ENCODE measurements at places on chromosomes 4 and X.

DNA sequence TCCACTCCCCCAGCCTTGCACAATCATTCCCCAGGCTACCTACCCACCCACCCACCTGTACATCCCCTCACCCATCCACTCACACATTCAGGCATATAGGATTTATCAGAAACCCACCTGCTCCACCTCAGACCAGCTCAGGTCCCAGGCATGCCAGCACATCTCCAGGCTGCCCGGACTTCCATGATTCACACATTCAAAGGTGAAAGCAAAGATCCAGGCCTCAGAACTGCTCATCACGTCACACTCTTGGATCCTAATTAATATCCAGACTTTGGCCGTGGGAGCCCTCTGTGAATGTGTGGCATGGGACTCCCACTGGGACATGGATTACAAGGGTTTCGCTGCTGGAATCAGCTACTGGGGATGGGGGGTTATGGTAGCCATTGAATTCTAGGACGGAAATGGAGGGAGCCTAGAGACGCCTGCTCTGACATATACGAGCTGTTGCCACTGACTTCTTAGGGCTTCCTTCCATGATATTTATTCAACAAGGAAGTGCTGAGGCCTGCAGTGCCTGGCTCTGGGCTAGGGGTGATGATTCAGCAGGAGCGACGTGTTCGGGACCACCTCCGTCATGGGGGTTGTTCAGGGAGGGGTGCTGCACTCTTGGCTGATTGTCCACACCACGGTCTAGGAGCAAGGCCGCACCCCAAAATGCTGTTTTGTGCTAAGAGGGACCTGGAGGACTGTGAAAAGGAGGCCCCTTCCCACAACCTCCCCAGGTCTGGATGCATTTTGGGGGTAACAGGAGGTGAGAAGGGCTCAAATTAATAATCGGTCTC, 56.9 kb upstream of the ADRA2C start:
- DNase-seq: no peak

- no peak for DNase-seq
Measured at GRCh38 chr4:76470064-76470463, 35.0 kb downstream of the SHROOM3 start.

- DNase-seq: no peak
Measured at GRCh38 chr4:150997141-150997540, 17.9 kb downstream of the LRBA start.

GRCh38 chr4:74503580-74503979, 58.6 kb downstream of the AREG start:
- no peak for DNase-seq

- DNase-seq: no peak
Measured at GRCh38 chrX:102593367-102593766, 5.9 kb upstream of the ARMCX5 start.

DNA sequence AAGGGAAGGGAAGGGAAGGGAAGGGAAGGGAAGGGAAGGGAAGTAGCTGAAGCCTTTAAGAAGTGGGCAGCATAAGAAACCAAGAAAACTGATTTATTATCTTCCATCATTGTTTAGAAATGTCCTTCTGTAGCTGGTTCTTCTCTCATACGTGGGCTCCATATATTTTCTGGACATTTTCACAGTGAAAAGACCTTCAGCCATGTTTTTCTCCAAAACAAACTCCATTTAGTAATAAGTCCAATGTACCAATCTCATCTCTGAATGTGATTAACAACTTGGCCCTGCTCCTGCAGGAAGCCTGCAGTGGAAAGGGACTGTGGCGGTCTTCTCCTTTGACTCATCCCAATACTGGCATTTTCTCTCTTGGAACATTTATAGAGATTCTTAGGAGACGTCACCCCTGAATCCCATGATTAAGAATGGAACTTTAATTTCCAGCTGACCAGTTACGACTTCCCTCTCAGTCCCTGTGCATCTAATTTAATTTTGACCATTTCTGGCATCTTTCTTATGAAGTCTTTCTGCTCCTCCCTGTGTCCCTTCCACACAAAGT, 96.6 kb upstream of the GUCY1A1 start:
- no peak for DNase-seq

- DNase-seq: no peak
Measured at GRCh38 chr4:156377036-156377710, 423.5 kb upstream of the CTSO start.

DNA sequence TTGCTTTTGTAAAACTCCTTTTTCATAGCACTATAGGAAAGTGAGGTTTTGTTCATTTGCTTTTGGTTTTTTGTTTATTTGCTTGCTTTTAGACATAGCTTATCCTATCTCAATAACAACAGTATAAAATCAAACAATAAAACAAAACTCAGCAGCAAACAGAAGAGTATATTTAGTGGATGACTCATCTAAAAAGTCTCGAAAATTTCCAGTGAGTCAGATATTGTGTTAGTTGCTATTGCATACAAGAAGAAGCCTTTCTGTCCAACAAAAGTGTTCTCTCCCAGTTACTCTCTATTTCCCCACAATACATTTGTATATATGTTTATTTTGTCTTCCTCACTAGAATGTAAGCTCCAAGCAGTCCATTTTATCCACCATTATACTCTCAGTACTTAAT, 36.0 kb upstream of the NPNT start:
- no peak for DNase-seq

DNA sequence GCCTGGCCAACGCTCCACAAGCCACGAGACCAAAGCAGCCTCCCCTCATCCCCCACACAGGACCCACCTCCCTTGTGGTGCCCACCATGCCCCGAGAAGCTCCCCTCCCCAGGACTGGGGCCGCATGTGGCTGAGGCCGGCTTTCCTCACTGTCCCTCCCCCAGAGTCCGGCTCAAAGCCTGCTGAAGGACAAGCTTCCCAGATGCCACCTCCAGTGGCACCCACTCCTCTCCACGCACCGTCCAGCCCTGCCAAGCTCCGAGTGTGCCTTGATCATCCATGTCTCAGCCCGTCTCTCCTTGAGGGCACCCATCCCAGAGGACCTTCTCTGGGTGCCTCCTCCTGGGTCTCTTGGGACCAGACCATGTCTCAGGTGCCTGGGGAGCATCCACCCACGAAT, 58.8 kb upstream of the MXD4 start:
- no peak for DNase-seq

DNA sequence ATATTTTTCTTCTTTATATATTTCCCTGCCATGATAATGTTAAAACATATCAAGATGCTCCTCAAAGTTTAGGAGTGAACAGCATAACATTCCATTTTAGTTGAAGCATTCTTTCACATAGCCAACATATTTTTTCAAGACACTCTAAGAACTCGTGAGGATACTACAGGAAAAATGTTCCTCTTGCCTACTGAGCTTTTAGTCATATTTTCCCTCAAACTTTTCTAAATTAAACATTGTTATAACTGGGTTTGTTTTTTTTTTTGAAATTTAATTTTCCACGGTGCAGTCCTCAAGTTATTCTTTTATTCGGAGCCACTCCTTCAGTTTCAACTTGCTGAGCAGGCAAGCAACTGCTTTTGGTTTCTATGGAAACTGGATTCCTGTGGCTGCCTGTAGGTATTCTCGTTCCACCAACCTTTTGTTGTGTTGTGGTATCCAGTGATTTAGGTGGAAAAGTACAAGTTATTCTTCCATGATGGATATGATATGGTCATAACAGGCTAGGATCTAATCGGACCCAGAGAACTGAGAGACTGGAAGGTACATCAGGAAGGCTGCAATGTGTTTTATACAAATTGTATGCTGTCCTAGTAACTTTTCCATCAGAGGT, 248.0 kb downstream of the TRIML1 start:
- no peak for DNase-seq

- no peak for DNase-seq
Measured at GRCh38 chrX:17933856-17934255, 72.8 kb upstream of the RAI2 start.

DNA sequence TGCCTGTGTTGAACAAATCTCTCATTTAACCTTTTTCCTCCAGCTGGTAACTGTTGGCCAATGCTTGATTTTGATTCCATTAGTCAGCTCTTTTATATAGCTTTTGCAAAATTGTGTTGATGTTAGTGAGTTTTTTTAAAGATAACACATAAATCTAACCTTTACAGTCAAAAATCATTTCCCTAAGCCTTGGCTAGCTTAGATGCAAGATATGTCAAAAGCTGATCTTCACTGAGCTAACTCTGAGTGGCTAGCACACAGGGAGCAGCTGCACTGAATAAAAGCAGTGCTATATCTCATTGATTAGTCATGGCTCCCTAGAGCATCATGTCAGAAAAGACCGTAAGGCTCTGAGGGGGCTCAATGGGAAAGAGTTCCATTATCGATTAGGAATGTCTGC, 78.7 kb downstream of the PPARGC1A start:
- DNase-seq: no peak

DNA sequence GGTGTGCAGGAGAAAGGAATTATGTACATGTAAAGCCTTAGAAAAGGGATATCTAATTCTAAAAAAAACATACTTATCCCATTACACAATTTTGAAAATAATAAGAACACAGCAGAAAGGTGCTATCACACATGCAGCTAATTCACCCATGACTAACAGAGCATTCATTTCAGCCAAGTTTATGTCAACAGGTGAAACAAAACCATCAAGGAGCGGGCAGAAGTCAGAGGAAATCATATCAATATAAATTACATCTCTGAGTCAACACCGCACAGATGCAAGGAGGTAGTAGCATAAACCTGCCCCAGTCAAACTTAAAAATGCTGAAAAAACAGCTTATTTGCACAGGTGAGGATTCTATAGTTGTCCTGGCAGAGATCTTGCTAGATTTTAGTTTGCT, 197.9 kb downstream of the PRDM5 start:
- no peak for DNase-seq

GRCh38 chr4:148778980-148779675, 336.9 kb upstream of the NR3C2 start:
- DNase-seq: no peak

- no peak for DNase-seq
Measured at GRCh38 chrX:11267425-11267824, 25.8 kb upstream of the AMELX start.

DNA sequence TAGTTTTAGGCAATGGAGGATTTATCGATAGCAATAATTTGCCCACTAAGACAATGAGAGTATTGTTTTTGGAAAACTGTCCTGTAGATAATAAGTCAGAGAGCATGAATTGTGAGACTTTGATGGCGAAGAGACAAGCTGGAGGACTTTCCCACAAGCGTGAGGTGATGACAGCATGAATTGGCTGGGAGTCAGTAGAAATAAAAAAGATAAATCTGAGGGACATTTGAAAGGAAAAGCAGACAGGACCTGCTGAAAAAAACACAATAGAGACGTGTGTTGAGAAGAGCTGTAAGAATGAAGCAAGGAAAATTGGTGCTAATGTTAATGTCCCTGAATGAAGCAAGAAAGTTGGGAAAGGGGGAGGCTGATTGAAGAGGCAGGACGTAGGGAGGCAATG, 233.5 kb downstream of the DCTD start:
- no peak for DNase-seq

- DNase-seq: no peak
Measured at GRCh38 chrX:52363247-52363883, 5.5 kb upstream of the XAGE2 start.

GRCh38 chr4:152747444-152747843, 32.1 kb downstream of the TIGD4 start:
- DNase-seq: no peak

DNA sequence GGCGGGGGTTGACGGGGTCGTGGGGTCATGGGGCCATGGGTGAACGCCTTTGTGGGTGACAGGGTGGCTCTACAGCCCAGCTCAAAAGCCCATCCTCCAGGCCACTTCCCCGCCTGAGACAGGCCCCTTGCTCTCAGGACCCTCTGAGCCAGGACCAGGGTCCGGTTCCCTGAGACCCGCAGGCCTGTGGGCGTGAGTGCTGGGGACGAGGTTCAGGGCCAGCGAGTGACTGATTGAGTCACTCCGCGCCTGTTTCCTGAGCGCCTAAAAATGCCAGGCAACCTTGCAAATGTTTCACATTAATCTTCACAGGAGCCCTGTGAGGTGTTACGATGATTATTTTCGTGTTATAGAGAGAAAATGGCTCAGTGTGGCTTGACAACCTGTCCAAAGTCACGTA, 97.8 kb downstream of the ZNF674 start:
- no peak for DNase-seq

DNA sequence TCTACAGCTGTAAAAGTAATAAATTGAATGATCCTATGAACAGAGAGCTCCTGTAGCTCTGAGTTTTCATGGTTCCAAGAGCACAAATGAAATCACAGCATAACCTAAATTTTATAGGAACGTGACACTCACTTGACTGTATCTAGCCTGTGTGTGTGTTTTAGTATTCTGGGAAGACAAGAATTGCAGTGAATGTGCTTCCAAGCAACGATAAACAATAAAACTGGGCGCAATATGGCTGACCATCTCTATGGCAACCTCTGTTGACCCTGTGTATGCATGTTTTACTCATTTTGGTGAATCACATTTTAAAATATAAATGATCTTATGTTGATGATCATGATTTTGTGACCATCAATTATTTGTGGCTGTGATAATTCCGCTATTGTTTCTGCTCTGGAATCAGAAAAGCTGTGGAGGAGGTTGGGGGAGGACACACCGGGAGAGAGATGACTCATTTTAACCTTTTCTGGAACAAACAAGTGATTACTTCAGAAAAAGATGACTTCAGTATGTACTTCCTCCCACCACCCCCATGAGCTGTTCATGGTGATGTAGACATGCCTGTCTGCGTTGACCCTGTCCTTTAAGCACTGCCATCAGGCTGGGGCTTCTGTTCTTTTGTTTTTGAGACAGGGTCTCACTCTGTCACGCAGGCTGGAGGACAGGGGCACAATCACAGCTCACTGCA, 31.8 kb downstream of the USP11 start:
- no peak for DNase-seq

- DNase-seq: no peak
Measured at GRCh38 chr4:16253127-16253960, 27.1 kb upstream of the TAPT1 start.

DNA sequence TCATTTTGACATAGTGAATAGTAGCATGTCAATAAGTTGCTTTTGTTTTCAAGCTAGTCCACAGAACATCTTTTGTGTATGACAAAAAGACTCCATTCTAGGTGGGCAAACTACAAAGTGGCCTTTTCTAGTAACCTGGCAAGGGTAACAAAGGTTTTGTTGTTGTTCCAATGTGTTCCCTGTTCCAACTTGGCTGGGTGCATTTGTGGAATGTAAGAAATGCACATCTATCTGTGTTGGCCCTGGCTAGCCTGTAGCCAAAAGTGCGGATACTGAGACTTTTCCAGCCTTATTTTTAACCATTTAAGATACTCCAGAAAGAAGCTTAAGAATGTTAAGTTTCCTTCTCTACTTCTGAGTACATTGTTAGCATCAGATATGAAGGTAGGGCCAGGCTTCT, 118.7 kb upstream of the CHRDL1 start:
- DNase-seq: no peak

DNA sequence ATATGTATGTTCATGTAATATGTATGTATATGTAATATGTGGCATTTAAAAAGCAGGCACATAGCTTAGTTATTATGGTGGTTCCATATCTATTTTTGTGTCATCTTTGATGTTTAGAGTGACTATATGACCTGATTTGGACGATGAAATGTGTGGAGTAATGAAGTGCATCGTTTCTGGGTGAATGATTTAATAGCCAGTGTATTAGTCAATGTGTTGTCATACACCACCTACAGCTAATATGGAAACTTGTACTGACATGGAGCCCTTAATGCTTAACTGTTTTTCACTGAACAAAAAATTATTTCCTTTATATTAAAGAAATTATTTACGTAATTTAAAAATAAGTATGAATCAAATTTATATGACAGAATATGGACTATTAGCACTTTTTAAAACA, 292.3 kb upstream of the FSTL5 start:
- DNase-seq: no peak

Measured in NCI-H345 (cell line).